ENCODE measurements at places on chromosomes 3 and 15.
A peak's percentile ranks its signal among the peaks of the same experiment; 100 is the strongest.

- no peak for DNase-seq
Measured at GRCh38 chr3:13415997-13416793, 3.9 kb downstream of the NUP210 start.

DNA sequence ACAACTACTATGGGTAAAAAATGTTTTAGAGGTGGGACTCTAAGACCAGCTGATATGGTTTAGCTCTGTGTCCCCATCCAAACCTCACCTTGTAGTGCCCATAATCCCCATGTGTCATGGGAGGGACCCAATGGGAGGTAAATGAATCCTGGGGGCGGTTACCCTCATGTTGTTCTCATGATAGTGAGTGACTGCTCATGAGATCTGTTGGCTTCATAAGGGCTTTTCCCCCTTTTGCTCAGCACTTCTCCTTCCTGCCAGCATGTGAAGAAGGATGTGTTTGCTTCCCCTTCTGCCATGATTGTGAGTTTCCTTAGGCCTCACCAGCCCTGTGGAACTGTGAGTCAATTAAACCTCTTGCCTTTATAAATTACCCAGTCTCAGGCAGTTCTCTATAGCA is 45.7 kb downstream of the FAM98B start:
- no peak for DNase-seq

- DNase-seq = peak; percentile 45
Measured at GRCh38 chr3:159616234-159616825, 372.3 kb upstream of the IL12A start.

- peak; percentile 42 for DNase-seq
Measured at GRCh38 chr3:189249987-189250386, 78.2 kb downstream of the TPRG1 start.

GRCh38 chr3:6612034-6612616 is 248.8 kb upstream of the GRM7 start:
- DNase-seq = no peak
